ENCODE measurements at places on chromosomes 3 and 15.
A peak's percentile ranks its signal among the peaks of the same experiment; 100 is the strongest.

DNA sequence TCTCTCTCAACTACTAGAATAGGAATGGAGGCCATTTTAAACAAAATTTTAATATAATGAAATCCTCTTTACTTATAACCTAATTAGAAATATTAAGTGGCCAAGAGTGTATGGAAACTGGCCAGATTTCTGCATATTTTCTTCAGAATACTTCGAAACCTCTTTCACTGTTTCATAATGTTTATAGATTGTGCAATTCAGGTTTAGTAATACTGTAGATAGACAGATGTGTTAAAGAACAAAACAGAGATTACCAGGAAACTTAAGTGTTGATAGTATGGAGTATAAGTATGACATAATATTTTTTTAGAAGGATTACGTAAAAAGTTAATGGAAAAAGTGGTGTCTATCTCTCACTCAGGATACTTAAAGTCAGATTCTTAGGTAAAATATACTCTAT is 4.7 kb downstream of the ABHD5 start:
- DNase-seq = no peak

GRCh38 chr15:43920815-43921214 is 94.0 kb downstream of the WDR76 start:
- no peak for DNase-seq

GRCh38 chr3:45026957-45027356 is 854 bp downstream of the CLEC3B start:
- DNase-seq = no peak

DNA sequence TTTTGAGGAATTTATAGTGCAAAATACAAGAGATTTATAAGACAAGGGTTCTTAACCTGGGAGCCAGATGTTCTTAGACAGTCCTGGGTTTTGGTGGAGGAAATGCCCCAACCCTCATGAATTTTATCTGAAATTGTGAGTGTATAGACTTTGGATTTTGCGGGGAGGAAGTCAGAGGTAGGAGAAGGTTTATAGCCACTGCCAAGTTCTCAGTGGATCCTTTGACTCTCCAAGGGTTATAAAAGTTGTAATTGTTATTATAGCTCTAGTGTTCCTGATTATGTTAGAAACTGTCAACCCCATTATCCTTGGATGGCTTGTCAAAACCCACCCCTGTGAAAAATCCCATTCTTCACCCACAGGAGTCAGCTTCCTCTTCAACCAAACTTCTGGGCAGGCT is 183.6 kb downstream of the LRTM1 start:
- no peak for DNase-seq

GRCh38 chr15:71202712-71203111 is 87.4 kb downstream of the THSD4 start:
- DNase-seq = no peak

- DNase-seq = peak; percentile 95
These were observed 15.7 kb downstream of the LIPC start for GRCh38 chr15:58447271-58448010.

DNA sequence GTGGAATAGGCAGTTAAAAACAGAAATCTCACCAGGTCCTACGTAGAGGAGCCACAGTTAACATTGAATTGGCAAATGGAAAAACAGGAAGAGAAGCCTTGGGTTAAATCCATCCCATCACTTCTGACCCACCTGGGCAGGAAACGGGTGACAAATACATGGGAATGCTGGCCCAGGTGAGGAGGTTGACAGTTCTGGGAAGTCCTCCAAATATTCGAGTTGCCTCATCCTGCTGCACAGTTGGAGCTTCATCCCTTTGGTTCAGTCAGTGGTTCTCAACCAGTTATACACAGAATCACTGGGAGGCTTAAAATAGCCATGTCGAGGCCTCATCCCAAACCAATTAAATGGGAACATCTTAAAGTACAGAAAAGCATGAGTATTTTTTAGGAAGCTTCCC is 5.3 kb downstream of the MYZAP start:
- no peak for DNase-seq

DNA sequence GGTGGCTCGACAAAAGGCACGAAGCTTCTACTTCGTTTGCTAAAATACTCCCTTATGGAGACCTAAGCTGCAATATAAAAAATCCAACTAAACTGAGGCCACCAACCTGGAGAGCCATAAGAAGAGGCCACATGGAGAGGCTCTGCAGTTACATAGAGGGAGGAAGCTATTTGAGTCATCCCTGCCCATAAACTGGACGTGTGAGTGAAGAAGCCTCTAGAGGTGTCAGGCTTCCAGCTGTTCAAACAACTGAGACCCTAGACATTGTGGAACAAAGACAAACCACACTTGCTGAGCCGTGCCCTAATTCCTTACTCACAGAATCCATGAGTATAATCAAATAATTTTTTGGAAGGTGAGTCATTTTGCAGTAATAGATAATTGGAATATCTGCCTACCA is 50.2 kb upstream of the GMNC start:
- DNase-seq = no peak

- peak; percentile 80 for DNase-seq
These were observed at the start of gene BDH1 for GRCh38 chr3:197555281-197556261. TSS of gene BDH1 (minus strand) at chr3:197555968. CDS start at chr3:197546443, 9,525 bp downstream.

- no peak for DNase-seq
These were observed 119.2 kb upstream of the CMC1 start for GRCh38 chr3:28122227-28122626.

GRCh38 chr15:71874245-71874644 is 63.9 kb downstream of the NR2E3 start:
- DNase-seq = no peak

DNA sequence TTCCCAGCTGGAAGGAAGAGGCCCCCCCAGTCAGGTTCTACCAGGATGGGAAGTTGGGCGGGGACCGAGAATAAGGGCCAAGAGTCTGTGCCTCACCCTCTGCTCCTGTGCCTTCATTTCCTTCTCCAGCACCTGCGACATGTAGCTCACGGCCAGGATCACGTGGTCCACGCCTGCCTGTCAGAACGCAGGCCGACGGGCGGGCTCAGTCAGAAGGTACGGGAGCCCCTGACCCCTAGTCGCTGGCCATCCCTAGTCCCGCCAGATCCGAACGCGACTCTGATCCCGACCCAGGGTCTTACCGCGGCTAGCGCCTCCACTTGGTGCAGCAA is 489 bp downstream of the GMPPB start:
- peak; percentile 74 for DNase-seq

- DNase-seq = no peak
These were observed 51.7 kb downstream of the GOLIM4 start for GRCh38 chr3:168044049-168044448.

DNA sequence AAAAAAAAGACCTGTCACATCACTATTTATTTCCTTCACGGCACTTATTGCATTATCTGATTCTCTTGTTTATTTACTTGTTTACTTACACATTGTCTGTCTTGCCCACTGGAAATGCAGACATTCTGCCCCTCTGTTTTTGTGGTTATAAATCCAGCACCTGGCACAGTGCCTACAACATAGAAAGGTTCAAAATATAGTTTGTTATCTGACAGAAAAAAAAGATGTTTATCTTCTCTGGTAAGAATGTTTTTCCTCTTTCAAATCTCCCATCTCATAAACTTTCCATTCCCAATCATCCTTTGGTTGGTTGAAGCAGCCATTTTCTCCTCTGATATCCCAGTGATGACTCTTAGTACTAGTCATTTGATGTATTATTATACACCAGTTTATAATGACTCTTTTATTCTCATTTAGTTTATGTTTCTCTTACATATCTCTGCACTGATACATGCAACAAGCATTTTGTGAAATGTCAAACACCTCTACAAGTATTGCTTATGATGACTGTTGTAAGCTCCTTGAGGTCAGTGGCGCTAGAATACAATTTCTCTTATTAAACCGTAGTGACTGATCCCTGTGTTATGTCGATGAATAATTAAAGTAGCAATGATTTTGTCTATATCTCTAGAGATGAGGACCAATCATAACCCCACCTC is 398.4 kb upstream of the TBL1XR1 start:
- no peak for DNase-seq

DNA sequence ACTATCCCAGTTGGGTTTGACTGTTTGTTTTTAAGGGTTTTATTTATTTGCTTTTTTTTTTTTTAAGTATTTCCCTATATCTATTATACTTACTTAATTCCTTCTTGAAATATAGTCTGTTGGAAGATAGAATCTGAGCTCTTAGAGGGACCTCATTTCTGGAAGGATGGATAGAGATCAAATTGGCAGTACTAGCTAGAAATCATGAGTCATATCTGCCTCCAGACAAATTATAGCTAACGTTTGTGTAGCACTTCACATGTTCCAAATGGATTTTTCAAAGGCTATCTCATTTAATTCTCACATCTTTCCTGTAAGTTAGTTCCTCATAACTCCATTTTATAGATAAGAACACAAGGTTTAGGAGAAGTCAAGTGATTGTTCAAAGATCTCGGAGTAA is 384.7 kb downstream of the ZIC1 start:
- DNase-seq = no peak

DNA sequence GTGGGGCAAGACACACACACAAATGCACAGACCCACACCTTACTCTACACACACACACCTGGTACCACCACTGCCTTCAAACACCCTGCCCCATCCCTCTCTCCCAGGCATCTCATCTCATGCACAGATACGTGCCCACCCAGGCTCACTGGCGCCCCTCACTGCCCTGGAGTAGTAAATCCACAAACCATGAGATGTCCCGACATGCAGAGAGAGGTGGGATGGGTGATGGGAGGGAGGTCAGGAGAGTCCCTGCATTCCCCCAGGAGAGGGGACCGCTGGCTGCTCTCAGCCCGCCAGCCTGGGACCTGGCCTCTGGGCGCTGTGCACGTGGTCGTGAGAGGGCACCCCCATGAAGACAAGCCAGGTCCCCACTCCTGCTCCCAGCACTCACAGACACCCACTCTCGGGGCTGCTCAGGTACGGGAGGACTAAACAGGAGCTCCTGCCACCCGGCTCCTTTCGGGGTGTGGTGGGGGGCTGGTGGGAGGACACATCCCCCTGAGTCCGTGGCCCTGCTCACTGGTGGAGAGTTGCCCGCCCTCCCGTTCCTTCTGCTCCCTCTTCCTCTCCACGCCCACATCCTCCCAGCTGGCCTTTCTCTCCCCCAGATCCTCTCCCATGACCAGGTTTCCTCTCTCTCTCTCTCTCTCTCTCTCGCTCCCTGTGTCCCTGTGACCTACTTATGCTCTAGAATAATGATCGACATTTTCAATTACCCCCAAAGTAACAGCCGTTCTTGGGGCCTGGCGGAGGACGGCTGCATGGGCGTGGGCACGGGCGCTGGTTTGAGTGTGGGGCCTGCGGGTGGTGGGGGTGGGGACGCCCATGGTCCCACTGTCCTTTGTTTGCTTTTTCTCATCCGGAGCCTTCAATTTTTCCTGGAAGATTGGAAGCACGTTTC is 18.9 kb upstream of the CSPG4 start:
- DNase-seq = no peak

DNA sequence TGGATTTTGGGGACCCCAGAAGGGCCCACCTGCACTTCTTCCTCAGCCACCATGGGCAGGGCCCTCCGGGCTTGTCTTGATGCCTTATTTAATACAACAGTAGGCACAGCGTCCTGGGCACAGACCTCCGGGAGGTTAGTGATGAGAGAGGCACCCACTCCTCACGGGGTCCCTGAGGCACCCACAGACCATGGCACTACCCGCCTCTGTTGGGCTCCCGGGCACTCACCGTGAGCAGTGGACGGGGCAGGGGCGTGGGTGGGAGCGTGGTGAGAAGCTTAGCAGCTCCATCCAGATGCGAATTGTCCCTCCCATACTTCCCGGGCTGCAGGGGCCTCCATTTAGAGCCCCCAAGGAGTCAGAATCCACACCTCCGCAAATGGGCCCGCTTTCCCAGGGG is 317 bp upstream of the MESP2 start:
- no peak for DNase-seq

DNA sequence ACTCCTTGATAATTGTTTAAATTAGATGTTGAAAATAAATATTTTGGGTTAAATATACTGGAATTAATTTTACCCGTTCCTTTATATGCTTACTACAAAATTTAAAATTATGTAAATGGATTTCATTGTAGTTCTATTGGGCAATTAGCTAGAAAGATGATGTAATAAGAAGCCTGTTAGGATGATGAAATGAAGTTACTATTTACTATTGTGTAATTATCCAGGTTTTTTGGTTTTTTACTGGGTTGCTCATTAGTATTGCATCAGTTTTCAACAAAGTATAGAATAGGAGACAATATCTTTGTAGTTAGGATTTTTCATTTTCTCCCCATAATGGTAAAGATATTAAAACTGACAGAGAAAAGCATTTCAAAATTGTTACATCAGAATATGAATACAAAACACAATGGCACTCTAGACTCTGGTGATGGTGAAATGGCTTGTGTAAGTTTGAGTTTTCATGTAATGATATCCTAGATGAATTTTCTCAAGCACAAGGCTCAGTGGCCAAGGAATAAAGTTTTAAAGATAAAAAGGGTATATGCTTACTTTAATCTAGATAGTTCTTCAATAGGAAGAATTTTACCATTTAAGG is 222.0 kb downstream of the P3H2 start:
- DNase-seq = no peak

GRCh38 chr3:153980252-153980590 is 141.0 kb upstream of the ARHGEF26 start:
- DNase-seq = no peak

GRCh38 chr3:58104712-58105111 is 96.5 kb downstream of the FLNB start:
- no peak for DNase-seq

GRCh38 chr3:142947352-142947751 is 16.1 kb downstream of the PAQR9 start:
- no peak for DNase-seq

DNA sequence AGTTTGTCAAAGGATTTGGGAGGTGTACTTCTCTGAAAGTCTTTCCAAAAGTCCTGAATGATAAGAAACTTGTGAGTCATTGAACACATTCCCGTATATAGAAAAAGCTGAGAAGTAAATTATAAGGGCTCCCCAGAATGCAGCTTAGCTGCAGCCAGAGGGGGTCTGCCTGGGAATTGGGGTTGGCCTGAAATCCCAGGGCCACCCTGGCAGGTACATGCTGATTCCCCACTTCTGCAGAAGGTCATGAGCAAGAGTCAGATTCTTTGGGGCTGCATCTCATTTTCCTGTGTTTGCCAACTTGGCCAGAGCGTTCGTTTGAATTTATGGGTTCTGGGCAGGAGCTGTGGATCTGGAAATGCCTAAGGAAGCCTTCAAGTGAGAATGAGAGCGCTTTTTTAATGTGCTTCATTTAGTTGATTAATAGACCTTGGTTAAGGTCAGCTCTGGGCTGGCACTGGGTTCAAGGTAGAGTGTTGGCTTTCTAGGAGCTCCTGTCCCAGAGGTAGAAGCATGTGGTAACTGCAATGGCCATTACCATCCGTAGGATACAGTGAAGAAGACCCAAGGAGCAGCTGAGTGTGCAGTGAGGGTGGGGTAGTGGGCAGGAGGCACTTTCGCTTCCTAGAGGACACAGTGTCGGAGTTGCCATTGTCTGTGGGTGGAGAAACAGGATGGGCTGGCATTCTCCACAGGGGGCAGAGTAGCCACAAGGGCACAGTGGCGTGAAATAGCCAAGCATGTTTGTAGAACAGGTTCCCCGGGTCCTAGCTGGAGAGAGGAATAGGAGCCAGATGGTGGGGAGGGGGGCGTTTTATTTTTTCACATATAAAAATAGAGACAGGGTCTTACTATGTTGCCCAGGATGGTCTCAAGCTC is 3.2 kb downstream of the SLC6A6 start:
- DNase-seq = no peak

All from RPMI8226 (cell line).